ENCODE measurements at places on chromosomes 11 and 22.

GRCh38 chr11:62402226-62402959 lies 16.4 kb upstream of the SCGB1A1 start:
- ATAC-seq = no peak

GRCh38 chr22:48258064-48258701 lies 1495.7 kb downstream of the TBC1D22A start:
- peak; percentile 57 for ATAC-seq

DNA sequence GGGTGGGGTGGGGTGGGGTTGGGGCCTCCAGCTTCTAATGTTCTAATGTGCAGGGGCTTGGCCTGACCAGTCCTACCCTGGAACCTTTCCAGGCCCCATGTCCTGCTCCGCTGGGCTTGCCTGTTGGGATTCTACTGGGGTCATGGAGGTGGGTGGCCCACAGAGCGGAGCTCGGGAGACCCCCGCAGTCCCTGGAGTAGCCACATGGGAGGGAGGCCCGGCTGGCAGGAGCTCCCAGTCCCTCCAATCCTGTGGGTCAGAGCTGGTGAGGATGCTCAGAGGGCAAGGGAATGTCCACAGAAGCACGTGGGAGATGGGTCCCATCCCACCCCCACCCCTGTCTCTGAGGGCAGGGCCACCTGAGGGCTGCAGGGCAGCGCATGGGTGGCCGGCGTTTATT lies 2.9 kb downstream of the SEPTIN5 start:
- ATAC-seq = no peak

DNA sequence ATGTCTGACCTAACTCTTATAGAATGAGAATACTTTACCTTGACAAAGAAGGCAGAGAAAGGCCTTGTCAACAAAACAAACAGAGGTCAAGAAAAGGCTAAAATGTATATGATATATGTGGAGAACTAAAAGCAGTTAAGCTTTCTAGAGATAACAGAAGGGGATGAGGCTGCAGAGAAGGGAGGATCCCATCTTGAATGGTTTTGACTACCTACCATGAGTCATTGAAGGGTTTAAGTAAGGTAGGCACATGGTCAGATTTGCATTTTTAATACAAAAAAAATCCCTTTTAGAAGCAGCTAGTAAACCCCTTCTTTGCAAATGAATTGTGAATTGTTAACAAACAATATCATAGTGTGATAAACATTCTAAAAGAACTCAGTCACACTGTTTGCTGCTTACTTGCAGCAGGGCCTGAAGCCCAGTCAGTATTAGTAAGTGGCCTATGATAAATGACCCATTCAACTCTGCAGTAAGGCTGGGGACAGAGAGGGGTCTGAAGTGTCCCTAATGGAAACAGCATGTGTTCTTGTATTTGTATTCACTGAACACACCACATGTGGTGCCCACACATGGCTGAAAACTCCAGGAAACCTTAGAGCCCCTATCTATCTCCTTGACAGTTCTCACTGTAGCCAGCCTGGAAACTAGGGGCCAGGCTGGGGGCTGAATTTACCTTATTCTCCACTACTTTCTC lies 328.8 kb upstream of the PITPNB start:
- no peak for ATAC-seq

GRCh38 chr11:116595305-116595880 lies 177.4 kb downstream of the BUD13 start:
- ATAC-seq = no peak

DNA sequence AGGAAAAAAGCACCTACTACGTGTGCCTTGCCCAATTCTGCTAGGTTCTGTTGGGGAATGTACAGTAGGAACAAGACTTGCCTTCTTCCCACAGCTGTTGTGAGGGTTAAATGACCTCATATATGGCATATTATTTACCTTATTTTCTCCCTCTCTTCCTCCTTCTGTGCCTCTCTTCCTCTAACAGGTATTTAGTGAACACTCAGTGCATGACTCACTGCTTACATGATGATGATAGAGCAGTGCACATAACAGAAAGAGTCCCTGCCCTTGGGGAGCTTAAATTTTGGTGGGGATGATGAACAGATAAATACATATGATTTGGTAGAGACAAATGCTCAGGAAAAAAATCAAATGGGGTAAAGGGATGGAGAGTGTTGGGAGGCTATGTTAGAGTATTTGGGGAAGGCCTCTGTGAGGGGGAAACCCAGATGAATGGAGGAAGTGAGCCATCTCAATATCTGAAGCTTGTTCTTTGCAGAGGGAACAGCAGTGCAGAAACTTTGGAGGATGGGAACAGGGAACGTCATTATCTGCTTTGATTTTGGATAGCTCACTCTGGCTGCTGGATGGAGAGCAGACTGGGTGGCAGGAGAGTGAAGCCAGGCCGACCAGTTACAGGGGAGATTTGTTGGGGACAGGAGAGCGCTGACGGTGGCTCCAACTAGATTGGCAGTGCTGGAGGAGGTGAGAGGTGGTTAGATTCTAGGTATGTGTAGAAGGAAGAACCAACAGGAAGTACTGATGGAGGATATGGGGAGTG lies 95.5 kb upstream of the TENM4 start:
- no peak for ATAC-seq

DNA sequence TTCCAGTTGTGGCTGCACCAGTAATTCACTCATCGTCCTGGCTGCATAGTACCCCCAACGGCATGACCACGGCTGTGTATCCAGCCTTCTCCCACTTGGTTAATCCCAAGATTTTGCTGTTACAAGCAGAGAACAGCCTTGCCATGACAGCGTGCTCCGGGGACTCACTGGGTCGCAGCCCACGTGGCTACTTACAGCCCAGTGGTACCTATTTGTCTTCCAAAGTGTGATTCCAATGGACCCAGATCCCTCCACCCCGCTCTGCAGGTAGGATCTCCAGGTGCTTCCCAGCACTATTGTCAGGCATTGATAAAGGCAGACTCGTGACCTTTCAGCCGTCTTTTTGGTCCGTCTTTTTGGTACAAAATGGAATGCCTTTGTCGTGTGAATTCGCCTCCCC lies 119.0 kb upstream of the FGF3 start:
- no peak for ATAC-seq

DNA sequence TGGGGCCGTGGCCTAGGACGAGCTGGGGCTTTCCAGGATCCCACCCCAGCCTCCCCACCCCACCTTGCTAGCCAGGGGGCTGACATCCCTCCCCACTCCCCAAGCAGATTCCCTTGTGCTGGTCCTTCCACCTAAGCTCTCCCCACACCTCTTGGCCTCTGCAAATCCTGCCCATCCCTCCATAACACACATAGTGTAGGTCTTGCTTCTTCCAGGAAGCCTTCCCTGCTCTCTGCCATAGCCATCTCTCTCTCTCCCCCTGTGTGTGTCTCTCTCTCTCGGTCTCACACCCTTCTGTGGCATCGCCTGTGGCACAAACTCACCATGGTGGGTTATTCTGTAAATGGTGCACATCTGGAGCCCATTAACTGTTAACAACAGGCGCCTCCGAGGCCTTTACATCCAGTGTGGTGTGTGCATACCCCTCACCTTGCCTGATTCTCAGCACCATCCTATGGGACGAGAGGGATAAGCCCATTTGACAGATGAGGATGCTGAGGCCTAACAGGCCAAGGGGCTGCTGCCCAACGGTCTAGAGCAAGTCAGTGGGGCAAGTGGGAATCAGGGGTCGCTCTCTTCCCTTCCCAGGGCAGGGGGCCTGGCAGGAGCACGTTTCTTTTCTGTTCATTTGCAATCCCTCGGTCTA lies 22.2 kb upstream of the PICK1 start:
- ATAC-seq = no peak

DNA sequence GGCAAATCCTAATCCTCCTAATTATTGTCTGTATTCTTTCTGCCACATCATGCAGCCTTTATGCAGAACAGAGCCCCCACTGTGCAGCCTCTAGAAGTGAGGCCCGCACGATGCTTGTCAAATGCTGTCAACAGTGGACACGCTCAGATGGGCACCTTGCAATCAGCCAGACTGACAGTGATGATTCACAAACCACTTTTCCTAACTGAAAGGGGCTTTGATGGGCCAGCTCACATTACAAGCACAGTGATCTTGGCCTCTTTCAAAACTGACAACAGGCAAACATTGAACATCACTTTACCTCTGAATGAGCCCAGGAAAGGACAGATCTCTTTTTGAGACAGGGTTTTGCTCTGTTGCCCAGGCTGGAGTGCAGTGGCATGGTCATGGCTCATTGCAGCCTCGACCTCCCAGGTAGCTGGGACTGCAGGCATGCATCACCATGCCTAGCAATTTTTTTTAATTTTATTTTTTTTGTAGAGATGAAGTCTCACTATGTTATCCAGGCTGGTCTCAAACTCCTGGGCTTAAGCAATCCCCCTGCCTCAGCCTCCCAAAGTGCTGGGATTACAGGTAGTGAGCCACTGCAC lies 18.0 kb upstream of the E2F8 start:
- no peak for ATAC-seq

All from stimulated activated memory B cell treated with anti-CD40 and anti-IgM and Interleukin-4, amounts not matched to agents 10 μg/mL and 1 μg/mL and 100 μg/mL, for 72 hours (primary cell).